ENCODE measurements at places on chromosomes 12 and 14.

DNA sequence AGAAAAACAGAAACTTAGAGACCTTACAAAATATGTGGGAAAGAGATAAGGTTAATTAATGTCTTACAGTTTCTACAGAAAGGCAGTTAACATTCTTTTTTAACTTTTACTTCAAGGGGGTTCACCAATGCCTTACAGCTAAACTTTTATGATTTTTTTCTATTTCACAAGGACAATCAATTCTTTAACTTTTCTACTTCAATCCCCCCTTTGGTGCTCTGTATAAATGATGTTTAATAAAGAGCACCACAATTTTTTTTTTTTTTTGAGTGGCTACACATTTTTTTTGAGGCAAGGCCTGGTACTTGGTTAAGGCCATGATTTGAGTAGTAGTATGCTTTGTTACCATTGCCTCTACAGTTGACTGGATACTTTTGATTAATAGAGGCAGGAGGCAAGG lies 279.6 kb downstream of the PRKD1 start:
- no peak for DNase-seq

- DNase-seq: no peak
Measured at GRCh38 chr14:99535448-99535847, 54.2 kb downstream of the CCNK start.

GRCh38 chr14:103543721-103544387 lies 14.9 kb downstream of the TRMT61A start:
- no peak for DNase-seq

GRCh38 chr12:100987552-100988521 lies 193.3 kb downstream of the ANO4 start:
- DNase-seq: peak; percentile 70

DNA sequence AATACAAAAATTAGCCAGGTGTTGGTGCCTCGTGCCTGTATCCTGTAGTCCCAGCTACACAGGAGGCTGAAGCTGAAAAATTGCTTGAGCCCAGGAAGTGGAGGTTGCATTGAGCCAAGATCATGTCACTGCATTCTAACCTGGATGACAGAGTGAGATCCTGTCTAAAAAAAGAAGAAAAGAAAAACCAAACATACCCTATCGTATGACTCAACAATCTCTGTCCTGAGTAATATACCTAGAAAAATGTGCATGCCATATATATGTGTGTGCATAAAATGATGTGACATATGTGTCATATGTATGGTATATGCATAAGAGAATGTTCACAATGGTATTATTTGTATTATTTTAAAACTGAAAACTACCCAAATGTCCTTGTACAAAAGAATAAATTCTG lies 261.5 kb upstream of the CLEC14A start:
- DNase-seq: no peak

DNA sequence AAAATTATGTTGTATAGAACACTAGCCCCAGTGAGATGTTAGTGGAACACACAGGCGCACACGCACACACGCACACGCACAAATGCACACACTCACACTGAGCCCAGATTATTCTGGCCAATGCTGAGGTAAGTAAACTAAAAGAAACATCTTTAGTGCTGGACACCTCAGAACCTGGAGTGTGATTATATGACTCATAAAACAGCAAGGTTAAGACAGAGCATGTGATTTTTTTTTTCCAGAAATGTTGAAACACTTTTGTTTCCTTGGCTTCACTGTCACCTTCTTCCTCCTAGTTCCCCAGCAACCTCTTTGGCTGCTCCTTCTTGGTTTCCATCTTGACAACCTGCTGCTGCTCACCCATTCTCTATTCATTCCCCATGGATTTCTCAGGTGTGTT lies 141.0 kb upstream of the ALG10B start:
- no peak for DNase-seq

GRCh38 chr12:68530299-68530698 lies 80.4 kb upstream of the RAP1B start:
- DNase-seq: no peak

DNA sequence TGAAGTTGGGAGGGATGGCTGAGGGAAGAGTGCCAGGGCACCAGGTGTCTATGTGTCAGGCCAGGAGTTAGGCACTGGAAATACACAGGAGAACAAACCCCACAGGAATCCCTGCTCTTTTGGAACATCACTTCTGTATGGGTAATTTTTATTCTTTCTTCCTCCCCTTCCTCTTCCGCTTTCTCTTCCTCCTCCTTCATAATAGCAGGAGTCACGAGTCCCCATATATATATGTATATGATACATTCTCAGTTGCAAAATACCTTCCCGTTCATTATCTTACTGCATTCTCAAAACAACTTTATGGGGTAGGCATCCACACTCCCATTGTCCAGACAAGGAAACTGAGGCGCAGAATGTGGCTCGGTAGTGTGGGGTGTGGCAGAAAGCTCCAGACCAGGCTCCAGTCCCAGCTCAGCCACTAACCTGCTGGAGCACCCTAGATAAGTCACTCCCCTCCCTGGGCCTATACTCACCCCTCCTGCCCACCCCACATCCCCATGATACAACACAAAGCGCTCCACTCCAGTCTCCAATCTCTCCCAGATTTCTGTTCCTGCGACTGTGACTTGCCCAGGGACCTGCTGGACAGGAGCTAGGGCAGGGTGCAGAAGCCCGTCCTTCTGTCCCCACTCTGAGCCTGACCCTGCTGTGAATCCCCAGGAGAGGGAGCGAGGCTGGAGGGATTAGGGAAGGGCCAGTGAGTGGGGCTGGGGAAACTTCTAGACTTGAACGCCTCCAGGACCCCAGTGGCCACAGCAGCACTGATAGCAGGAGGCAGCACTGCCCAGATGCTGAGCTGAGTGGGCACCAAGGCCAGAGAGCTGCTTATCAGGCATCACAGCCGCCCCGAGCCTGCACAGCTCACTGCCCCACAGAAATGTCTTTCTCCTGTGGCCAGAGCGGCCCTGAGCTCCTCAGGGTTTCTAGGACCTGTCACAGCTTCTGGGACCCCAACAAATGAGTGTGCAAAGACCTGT lies 1.4 kb upstream of the AQP2 start:
- DNase-seq: no peak

- no peak for DNase-seq
Measured at GRCh38 chr12:100360450-100360849, 3.6 kb downstream of the SLC17A8 start.

DNA sequence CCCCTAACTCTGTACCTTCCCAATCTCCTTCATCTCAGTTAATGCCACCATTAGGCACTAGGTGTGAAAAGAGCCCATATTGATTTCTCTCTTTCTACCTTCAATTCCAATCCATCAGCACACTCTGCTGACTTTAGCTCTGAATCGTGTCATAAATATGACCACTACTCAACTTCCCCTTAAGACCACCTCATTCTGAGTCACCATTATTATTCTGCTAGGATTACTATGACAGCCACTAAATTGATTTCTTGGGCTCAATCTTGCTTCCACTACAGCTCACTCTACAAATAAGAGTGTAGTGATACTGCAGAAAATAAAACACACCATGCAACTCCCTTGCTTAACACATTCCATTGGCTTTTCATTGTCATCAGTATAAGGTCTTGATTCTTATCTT lies 1449.0 kb upstream of the FLRT2 start:
- DNase-seq: no peak

- DNase-seq: no peak
Measured at GRCh38 chr14:22800346-22800745, 14.9 kb downstream of the SLC7A7 start.

DNA sequence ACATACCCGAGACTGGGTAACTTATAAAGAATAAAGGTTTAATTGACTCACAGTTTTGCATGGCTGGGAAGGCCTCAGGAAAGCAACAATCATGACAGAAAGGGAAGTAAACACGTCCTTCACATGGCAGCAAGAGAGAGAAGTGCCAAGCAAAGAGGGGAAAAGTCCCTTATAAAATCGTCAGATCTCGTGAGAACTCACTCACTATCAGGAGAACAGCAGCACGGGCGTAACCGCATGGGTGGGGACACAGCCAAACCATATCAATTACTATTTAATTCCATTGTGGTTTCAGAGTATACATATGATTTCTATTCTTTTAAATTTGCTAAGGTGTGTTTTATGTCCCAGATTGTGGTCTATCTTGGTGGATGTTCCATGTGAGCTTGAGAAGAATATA lies 117.9 kb downstream of the SCAF11 start:
- no peak for DNase-seq

DNA sequence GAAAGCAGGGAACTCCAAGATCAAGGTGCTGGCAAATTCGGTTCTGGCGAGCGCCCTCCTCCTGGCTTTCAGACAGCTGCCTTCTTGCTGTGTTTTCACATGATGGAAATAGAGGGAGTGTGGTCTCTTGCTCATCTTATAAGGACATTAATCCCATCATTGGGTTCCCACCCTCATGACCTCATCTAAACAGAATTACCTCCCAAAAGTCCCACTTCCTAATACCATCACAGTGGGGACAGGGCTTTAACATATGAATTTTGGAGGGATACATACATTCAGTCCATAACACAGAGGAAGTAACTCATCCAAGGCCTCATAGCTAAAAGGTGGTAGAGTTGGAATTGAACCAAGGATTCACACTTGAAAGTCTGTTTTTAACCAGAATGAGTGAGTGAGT lies 28.6 kb downstream of the DYRK2 start:
- no peak for DNase-seq

DNA sequence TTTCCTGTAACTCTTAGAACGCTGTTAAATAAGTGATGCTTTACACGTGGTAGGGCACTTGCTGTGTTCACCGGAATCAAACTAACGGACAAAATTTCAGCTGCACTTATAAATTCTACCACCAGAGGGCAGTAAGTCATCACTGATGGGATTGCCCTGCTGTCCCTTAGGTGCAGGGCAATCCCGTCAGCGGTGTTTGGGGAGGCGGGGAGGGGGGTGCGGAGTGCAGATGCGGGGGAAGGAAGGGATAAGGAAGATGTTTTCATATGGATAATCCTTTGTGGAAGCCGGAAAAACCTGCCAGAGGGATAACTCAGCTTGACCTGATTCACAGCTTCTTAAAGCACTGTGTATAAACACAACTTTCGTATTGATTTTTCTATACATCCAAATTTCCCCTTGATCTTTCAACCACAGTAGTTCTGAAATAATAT lies 21.7 kb upstream of the SLC10A1 start:
- peak; percentile 67 for DNase-seq

- DNase-seq: no peak
Measured at GRCh38 chr14:57930241-57930975, 64.5 kb upstream of the SLC35F4 start.

DNA sequence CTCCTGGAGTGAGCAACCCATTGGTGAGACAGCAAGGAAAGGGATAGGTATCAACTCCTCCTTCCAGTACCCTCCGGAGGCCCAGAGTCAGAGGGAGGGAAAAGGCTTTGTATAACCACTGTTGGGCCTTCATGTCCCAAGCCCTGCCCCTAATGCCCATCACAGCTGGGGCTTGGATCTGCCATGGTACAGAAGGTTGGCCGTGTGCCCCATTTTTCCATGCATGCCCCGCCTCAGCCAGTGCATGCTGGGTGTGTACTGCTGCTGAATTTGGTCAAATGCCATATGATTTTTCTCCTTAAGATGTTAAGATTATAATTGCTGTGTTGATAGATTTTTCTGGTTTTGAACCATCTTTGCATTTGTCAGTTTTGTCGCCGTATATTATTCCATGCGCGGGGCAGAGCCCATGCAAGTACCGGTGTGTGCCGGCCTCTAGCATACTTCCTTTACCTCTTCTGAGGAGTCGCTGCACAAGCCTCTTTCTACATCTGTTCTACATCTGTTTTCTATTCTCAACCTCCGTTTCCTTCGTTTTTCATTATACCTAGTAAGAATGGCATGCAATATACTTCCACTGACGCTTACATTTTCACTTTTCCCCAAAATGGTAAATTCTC lies 26.6 kb downstream of the PPP2R5C start:
- DNase-seq: no peak

Data from COR-L47 (cell line).